Posterior cingulate gyrus (tissue), 11 donors: ENCODE measurements at places on chromosomes 6 and 20.
A peak's percentile ranks its signal among the peaks of the same experiment; 100 is the strongest.

- no peak for DNase-seq
These were observed 263.5 kb downstream of the TMEM242 start for GRCh38 chr6:157059781-157060180.

DNA sequence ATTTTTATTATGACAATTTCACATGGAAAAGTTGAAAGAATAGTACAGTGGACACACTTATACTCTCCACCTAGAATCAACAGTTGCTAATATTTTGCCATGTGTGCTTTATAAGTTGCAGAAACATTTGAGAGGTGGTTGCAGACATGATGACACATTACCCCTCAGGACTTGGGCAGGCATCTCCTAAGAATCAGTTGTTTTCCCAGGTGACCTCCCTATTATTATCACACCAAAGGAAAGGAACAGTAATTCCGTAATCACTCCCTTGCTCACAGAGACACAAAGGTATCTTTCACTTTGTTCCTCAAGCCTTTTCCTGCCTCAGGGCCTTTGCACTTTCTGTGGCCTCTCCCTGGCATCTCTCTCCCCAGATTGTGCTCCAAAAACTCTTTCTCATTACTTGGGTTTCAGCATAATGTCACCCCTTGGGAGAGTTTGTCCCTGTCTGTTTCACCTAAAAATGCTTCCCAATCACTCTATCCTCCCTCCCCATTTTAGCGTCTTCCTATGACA is 5.9 kb upstream of the SULF2 start:
- no peak for DNase-seq

- no peak for DNase-seq
These were observed 106.3 kb downstream of the NKAIN2 start for GRCh38 chr6:123909989-123910388.

DNA sequence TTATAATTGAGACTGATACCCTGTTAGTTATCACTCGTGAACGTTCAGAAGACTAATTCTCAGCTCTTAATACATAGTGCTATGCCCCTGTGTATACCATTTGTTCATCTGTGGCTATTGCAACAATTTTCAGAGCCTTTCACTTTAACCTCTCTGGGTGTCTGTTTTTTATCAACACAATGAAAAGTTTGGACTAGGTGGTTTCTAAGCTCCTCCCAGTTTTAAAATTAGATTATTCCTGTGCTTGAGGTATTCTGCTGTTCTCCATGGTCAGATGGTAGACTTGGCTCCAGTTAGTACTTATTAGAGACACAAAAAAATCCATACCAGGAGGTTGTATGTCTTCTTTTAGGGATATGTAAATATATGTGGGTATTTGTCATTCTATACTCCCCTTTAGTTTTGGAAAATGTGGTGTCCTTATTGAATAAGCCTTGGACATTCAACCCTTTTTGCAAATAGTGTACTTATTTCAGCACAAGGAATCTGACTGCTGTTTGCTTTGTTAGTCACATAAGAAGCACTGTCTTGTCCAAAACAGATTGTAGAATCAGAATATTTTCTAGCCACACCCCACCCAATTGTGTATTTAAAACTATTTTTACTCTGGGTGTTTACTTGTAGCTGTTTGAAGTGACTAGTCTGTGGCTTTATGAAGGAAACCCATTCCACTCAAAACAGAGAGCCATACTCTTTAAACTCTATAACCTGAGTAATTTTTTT is 2.0 kb upstream of the COL10A1 start:
- no peak for DNase-seq

- DNase-seq: no peak
These were observed 1.3 kb upstream of the MTFR2 start for GRCh38 chr6:136251394-136251793.

DNA sequence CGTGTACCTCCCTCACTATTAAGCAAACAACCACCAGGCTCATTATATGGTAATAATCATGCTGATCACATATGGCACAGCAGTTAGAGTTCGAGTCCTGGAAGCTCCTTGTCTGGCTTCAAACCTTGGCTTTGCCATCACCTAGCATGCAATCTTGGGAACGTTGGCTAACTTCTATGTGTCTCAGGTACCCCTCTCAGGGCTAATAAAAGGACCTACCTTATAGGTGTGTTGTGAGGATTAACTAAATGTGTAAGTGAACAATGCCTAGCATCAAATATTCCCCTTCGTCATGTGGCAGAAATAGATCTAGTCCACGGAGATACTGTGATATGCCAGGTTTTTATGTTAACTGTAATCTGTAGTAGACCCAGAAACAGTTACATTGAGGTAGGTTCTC is 10.4 kb downstream of the CYP24A1 start:
- DNase-seq: no peak

DNA sequence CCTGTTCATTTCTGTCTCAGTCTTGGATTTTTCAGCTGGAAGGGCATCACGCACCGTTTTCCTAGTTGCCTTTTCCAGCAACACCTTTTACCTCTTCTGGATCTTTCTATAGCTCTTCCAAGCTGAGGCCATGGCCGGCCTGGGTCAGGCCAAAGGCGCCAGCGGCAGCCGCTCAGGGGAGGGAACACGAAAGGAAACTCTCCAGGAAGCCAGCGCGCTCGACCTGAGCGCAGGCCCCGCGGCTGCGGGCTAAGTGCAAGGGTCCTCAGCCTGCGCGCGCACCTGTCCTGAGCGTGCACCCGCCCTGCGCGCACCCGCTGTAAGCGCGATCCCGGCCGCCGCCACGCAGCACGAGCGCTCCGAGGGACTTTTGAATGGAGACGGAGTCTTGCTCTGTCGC is 43.8 kb upstream of the TMEM181 start:
- no peak for DNase-seq

- peak; percentile 46 for DNase-seq
These were observed 42.0 kb upstream of the LY86 start for GRCh38 chr6:6546318-6547109.

- DNase-seq: no peak
These were observed 38.3 kb upstream of the ID1 start for GRCh38 chr20:31566658-31567379.

DNA sequence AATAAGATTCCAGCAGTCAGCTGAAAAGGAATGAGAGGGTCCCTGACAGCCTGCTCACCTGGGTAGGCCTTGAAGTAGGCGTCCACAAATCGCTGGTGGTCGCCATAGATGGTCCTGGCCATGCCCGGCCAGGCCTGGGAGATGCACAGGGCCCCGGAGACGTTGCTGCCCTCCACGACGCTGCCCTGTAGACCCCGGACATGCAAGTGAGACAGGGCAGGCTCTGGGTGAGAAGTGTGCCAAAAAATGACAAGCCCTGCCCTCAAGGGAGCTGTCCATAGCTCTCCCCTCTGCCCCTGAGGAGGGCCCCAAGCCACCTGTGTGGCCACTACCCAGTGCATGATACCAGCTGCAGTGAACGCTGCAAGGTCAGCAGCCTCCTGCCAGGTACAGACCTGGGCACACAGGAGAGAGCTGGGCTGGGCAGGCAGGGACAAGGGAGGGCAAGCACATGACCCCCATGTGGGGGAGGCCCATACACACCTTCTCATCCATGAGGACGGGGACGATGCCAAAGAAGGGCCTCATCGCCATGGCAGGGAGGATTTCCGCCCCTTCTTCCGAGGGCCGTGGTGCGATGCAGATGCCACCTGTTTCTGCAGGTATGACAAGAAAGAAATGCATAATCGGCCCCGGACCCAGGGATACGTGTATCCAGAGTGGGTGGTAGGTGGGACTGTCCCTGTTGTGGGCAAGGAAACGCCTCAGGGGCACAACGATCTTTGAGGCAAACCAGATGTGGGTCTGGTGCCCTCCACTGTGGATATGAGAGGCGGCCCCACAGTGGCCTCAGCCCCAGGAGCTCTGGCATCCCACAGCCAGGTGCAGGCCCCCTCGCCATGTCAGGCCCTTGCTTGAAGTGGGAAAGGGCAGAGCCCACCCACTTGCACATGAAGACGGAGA is 21.2 kb upstream of the APMAP start:
- DNase-seq: no peak

DNA sequence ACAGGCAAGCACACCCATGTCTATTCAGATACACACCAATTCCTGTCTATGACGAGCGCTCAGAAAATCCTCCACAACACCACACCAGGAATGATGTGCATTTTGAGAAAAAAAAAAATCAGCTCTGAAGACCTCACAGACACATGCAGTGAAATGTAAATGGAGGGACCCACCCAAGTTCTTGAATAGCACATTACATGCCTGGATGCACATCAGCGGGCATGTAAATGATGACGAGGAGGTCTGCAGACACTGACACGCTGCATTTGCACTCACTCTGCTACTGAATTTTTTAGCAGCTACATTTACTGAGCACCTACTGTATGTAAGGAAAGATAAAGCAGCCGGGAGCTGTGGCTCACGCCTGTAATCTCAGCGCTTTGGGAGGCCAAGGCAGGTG is 14.7 kb downstream of the NRSN2 start:
- DNase-seq: peak; percentile 7

- DNase-seq: no peak
These were observed 39.8 kb upstream of the KIF25 start for GRCh38 chr6:167957626-167958025.

GRCh38 chr6:105509506-105510331 is 106.8 kb upstream of the PREP start:
- DNase-seq: peak; percentile 84

- DNase-seq: no peak
These were observed 23.6 kb downstream of the OR2B2 start for GRCh38 chr6:27888566-27888965.

- DNase-seq: no peak
These were observed 35.1 kb downstream of the SGK1 start for GRCh38 chr6:134282816-134283215.

- no peak for DNase-seq
These were observed 16.7 kb downstream of the TAB2 start for GRCh38 chr6:149334201-149334600.
